ENCODE measurements at places on chromosomes 5 and 9.
A peak's percentile ranks its signal among the peaks of the same experiment; 100 is the strongest.

DNA sequence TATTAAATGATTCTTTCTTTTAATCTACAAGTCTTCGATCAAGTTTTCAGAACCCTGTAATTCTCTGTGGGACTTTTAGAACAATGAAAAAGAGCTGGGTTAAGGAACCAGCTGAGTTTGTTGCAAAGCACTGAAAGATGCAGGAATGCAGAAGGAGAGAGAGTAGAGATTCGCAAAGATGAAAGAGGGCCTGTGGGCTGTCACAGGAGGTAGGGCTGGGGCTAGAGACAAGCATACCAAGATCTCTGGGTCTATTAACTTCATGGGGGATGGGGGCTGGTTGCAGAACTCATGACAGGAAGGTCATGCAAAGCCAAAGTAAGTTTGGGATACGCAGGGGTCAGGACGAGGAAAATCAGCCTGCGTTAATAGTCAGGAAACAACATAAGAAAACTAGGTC, 81.8 kb downstream of the LURAP1L start:
- no peak for ATAC-seq

GRCh38 chr9:70256123-70256551, 2.6 kb upstream of the SMC5 start:
- ATAC-seq = peak; percentile 53

GRCh38 chr9:128285033-128285784, 9.1 kb downstream of the SWI5 start:
- ATAC-seq = no peak

- ATAC-seq = no peak
Measured at GRCh38 chr5:59487068-59487686, 406.3 kb downstream of the PDE4D start.

GRCh38 chr5:89060768-89061167, 177.8 kb upstream of the MEF2C start:
- no peak for ATAC-seq

DNA sequence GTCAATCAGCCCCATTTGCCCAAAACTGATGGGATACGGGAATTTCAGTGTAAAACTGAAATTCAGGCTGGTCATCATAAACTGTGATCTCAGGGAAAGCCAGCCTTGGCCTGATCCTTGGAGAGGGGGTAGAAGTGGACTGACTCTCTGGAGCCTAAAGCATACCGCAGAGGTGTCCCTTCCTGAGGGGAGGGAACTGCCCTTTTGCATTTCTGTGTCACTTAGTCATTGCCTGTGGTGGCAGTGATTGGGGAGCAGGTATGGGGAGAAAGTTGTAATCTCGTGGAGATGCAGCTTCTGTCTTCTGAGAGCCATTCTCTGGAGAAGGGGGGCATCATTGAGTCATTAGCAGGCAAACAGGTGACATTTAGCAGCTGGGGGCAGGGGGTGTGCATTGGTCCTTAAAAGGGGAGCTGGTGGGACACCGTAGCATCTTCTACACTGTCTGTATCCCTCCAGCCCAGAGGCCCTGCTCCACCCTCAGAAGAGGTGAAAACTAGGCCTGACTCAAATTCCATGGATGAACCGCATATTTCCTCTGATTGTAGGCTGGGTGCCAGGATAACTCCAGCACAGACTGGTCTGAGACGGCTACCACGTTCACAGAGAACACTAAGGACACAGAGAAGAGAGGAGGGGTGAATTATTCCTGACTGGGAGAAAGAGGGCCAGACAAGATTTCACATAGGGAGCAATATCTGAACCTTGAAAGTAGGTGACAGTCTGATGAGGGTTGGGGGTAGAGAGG, 143.3 kb downstream of the SEC61B start:
- peak; percentile 87 for ATAC-seq

GRCh38 chr5:151004499-151004898, 15.9 kb upstream of the GPX3 start:
- no peak for ATAC-seq

GRCh38 chr5:131068893-131069643, 96.0 kb downstream of the HINT1 start:
- ATAC-seq = no peak

DNA sequence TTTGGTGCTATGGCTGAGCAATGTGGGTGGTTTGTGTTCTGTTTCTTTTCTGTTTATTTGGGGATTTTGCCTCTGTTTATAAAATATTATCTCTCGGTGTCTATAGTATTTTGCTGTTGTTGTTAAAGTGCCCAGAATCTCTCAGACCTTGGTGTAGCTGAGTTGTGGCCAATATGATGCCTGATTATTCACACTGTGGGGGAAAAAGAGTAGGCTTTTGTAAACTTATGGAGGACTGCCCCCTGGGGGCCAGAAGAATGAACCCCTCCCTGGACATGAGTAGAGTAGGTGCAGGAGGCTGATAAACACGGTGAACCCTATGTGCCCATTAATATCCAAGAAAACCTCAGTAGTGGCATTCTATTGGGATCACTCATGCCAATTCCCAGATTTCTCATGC, 49.0 kb upstream of the DPYSL3 start:
- ATAC-seq = peak; percentile 79

- no peak for ATAC-seq
Measured at GRCh38 chr9:132231019-132231701, 69.3 kb downstream of the NTNG2 start.
